ENCODE measurements at places on chromosomes 3 and 15.

DNA sequence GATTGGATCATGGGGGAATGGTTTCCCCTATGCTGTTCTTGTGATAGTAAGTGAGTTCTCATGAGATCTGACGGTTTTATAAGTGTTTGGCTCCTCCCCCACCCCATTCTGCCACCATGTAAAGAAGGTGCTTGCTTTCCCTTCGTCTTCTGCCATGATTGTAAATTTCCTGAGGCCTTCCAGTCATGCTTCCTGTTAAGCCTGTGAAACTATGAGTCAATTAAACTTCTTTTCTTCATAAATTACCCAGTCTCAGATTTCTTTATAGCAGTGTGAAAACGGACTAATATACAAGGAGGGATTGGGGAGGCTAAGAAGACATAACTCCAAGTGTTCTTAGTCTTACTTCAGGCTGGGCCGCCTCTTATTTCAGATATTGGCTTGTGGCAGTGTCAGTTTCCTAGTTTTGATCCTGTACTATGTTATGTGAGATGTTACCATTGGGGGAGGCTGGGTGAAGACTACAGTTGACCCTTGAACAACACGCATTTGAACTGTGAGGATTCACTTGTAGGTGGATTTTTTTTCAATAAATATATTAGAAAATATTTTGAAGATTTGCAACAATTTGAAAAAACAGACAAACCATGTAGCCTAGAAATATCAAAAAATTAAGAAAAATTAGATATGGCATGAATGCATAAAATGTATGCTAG lies 44.9 kb downstream of the NMD3 start:
- no peak for DNase-seq

DNA sequence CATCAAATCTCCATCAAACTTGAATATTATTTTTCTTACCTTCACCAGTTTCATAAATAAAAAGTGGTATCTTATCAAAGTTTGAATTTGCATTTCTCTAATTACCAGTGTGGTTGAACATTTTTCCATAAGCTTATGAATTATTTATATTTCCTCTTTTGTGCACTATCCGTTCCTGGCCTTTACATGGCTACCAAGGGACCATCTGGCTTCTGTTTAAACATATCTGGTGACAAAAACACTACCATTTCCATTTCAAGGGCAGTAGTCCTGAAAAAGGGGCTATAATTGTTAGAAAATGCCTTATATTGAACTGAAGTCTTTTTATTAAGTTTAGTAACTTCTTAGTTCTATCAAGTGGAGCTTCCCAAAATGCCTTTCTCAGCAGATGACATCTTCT lies 44.3 kb upstream of the TM4SF4 start:
- no peak for DNase-seq

- no peak for DNase-seq
Observed at GRCh38 chr15:73389971-73390544, 21.3 kb upstream of the HCN4 start.

DNA sequence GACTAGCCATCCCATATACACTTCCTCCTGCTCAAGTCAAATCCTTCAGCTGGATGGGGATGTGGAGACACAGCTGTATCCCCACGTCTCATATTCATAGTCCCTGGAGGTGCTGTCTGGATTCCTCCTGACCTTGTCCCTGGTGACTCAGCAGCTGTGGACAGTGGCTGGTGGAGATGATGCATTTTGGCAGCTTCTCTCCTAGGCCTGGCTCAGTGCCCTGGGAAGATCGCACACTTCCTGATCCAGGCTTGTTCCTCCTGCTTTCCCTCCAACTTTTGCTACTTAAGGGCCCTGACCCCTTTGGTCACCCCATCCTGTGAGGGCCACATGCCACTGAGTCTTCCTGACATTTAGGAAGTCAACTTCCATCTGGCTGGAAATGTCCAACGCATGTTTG lies 44.4 kb downstream of the ADAMTSL3 start:
- no peak for DNase-seq

- no peak for DNase-seq
Observed at GRCh38 chr3:114428044-114428595, 134.3 kb downstream of the TIGIT start.

DNA sequence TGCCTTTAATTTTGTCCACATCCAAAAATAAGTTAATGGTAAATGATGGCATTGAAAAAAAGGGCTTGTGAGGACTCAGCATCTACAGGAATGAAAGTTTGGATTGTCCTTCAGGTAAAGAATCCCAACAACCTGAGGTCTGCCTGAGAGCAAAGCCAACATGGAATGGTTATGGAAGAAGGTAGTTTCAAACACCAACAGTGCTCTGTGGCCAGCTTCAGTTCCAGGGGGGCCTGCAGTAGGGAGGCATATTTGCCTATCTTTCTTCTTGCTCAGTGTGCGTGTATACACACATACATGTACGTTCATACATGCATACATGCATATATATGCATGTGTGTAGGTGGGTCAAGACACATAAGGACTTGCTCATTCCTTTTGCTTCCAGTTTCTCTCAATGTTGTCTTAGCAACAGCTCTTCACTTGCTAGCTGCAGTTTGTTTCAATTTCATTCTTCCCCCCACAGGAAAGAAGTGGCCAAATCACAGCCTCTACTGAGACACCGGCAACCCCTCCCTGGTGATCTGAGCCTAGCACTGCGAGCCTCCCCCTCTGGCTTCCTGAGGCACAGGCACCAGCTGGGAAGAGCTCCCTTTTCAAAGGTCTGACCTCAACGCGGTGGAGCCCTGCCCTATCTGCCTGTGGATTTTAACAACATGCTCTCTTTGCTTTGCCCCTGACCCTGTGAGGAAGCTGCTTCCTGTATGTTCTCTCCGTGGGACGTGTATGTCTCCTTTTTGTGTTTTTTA lies 146.2 kb downstream of the KLF13 start:
- DNase-seq: no peak

DNA sequence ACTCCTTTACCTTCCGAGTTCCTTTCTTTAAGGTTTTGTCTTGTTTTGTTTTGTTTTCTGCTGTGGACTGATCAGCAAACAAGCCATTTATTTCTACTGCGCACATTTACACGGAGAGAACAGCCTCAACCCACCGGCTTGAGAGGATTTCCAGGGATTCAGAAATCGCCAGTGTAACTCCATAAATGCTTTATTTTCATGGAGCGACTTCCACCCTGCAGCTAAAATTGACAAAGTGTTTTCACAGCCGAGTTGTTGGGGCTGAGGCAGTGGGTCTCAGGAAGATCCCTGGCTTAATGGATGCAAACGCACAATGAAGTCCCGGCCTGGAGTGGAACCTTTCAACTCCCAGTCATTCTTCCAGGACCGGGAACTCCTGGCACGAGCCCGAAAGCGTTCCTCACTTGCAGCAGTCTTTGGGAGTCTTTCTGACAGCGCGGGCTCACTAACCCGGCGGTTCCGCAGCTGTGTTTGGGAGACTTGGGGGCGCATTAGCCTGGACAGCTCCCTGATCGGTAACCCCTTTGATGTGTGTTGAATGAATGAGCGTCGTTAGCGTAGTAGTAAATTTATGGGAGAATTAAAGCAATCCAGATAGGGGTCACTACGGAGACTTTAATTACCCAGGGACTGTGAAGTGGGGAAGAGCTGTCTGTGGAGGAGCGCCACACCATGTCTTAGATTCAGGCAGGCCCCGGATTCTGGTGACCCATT lies 785 bp upstream of the MYRIP start:
- no peak for DNase-seq

DNA sequence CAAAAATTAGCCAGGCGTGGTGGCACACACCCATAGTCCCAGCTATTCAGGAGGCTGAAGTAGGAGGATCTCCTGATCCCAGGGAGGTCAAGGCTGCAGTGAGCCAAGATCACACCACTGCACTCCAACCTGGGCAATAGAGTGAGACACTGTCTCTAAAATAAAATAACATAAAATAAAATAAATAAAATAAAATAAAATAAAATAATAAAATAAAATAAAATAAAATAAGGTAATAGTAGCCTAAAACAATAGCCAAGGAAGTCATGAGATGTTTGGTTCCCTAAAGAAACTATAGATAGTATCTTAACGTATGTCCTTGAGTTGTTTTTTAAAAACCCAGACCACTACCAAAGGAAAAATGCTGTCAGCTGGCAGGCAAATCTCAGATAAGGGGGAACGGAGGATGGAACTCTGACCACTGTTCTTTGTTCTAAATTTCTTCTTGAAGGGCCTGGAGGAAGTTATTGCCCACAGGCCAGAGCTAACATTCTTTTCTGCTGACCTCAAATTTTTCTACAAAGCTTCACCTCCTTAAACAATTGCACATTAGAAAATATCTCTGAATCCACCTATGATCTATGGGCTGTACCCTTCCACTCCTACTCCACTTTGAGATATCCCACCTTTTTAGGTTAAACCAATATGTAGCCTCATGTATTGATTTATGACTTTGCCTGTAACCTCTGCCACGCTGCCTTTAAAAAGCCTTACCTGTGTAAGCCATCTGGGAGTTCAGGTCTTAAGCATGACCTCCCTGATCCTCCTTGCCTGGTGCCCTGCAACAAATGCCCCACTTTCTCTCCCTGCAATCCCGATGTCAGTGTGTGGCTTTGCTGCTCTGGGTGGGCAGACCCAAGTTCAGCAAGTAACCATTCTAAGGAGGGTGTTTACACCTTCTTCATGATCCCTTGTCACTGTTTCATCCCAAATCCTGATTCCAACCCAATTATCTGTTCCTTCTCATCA lies 126.2 kb upstream of the BHLHE40 start:
- no peak for DNase-seq

DNA sequence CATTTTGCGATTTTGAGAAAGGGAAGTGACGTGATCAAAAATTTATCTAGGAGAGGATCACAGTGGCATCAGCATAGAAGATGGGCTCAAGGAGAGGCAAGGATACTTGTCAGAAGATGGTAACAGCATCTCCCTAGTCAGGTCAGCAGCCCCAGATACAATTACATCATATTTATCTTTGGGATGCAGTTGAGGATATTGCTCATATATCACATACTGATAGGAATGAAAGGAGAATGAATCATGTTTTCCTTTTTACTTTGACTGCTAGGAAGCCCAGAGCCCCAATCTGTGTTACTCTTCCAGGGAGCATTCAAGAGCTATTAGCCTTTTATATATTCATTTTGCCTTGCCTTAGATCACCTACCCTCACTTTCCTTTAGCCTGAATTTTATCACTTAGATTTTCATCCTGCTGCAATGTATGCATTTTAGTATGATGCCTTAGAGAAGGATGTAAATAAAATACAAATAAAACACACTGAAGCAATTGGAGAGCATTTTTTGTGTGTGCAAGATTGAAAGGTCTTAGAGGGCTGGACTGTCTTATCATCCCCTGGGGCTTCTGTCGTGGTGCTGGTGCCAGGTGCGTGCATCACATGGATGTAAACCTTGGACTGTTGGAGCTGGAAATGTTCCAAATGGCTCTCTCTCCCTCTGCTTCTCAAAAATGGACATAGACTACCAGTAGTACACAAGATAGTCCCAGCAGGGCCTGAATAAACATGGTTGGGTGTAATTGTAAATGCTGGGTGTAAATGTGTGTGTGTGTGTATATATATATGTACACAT lies 40.3 kb downstream of the CORO2B start:
- DNase-seq: no peak

GRCh38 chr15:69666921-69667811 lies 214.5 kb downstream of the RPLP1 start:
- no peak for DNase-seq

GRCh38 chr15:48592221-48592731 lies 53.2 kb downstream of the FBN1 start:
- no peak for DNase-seq

GRCh38 chr15:88334436-88334835 lies 77.9 kb upstream of the NTRK3 start:
- no peak for DNase-seq

DNA sequence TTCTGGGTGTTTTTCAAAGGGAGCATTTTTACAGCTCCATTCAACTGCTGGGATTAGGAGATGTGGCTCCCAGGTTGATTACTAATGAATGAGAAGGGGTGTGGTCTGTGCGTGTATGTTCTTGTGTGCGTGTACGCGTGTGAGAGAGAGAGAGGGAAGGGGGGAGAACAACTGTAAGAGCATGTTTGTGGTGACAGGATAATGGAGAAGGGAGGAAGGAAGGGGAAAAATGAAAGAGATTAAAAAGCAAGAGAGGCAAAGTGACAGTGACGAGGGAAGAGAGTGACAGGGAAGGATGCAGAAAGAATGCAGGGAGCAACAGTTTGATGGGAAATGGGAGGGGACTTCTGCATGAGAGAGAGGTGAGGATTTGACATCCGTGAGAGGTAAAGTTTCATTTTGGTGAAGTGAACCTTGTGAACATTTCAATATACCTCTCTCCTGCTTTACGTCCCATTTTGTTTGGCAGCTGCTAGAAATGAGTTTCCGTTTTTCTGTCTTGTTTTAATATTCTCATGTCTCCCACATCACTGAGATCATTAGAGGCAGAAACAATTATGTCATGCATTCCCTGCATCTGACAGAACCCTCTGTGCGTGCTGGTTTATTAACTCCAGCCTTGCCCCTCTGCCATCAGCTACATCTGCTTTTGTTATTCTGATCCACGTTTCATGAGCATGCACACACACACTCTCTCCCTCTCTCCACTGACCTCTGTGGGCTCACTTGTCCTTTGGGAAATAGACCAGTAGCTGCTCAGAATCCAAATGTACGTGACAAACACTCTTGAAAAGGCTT lies 161.6 kb downstream of the GAP43 start:
- no peak for DNase-seq

- no peak for DNase-seq
Observed at GRCh38 chr3:31439890-31440750, 92.6 kb upstream of the STT3B start.

- DNase-seq: no peak
Observed at GRCh38 chr3:89264037-89264560, 156.7 kb downstream of the EPHA3 start.

Measured in T-helper 22 cell (primary cell).